ENCODE measurements at places on chromosomes 4 and X.

- no peak for DNase-seq
Measured at GRCh38 chrX:29941287-29941686, 274.1 kb upstream of the MAGEB2 start.

GRCh38 chr4:111639120-111639690 is 506.0 kb upstream of the FAM241A start:
- peak; percentile 2 for DNase-seq

DNA sequence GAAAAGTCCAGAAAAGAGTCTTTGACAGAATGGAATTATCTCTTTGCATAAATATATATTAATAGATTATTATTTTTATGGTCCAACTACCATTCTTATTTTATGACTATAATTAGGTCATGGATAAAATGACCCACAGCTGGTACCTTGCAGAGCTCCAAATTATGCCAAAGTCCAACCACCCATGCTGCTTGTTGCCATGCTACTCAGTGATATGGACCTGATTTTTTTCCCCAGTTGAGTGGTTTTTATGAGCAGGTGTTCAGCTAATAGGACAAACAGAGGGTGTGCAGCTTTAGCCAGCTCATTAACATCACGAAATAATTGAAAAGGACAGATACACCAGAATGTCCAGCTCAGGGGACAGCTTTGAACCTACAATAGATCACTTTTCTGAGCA is 9.7 kb downstream of the HOPX start:
- DNase-seq: no peak

GRCh38 chrX:72306851-72307645 is 1.3 kb upstream of the CITED1 start:
- peak; percentile 35 for DNase-seq

- no peak for DNase-seq
Measured at GRCh38 chrX:480861-481417, 94.2 kb upstream of the PPP2R3B start.

GRCh38 chrX:71095981-71096759 is 519 bp downstream of the FOXO4 start:
- DNase-seq: no peak

DNA sequence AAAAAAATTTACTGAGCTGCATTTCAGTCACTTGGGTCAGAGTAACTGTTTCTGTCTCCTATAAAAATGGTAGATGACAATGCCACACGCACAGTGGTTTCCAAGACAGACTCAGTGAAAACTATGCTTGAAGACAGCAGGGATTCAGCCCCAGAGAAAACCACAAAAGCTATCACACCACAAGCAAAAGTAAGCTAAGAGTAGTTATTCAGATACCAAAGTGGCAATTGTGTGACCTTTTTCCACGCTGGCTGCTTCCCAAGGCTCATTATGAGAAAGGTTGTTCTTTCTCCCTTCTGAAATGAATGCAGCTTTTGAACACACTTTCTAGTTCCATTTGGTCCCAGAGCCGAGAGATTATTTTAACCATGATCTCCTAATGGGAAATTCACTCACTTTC is 46.4 kb upstream of the GPM6B start:
- DNase-seq: no peak

DNA sequence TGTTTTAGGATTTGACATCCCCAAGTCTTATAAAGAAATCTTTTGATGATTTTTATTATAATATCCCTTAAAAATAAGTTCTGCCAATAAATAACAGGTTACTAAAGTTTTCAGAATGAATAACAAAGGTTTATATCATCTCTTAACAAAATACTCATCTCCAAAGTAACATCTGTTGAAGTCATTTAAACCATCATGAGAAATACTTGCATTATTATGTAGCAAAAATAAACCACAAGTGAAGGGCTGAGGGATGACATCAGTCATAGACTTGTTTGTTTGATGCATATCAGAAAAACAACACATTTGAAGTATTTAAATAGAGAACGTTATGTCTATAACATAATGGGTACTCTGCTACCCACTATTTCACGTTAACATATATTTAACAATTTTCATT is 114.9 kb downstream of the SPOCK3 start:
- DNase-seq: no peak

DNA sequence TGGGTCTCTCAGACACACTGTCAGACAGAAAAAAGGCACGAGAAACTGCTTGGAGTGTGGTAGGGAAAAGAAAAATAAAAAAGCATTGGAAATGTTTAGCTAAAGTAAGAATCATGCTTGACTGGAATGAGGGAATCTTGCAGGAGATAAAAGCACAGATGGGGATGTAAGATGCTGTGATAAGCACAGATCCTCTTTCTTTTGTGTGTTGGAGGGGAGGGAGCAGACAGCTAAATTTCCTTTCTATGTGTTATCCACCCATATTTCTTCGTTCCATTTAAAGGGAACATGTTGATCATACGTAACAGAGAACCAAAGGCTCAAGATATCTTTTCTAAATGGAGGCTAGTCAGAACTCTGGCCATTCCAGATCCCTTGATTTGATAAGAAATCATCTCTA is 614.0 kb upstream of the LCORL start:
- DNase-seq: no peak

- no peak for DNase-seq
Measured at GRCh38 chr4:140681201-140681600, 75.0 kb downstream of the TBC1D9 start.

DNA sequence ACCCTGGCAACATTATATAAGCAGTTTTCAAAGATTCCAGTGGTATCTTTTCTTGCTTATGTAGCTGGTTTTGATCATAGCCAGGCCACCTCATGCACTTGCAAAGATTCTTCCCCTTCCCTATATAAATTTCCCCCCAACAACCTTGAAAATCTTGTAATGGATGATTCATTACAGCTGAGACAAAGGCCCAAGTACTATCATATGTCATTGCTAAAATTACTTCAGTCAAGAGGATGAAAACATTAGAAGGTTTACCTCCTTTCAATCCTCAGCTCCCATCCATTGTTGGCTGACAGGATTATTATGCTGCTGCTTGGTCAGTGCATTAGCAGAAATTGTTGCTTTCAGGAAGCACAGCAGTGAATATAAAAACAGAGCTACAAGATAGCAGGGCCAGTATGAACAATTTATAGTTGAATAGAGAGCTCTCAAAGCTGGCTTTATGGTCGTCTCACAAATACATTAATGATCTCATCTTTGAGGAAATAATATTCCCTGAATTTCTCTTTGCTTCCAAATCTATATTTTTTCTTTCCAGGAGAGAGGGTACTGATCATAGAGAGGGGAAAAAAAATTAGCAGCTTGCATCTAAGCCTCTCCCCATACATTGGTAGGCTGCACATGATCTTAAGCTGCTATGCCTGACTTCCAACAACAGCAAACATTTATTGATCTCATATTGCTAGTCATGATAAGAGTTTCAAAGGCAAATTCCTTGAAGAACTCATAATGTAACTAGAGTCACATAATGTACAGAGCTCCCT is 7.7 kb upstream of the ARHGEF38 start:
- no peak for DNase-seq

Data from MV-4-11 (cell line).